ENCODE measurements at places on chromosomes 7 and 10.

GRCh38 chr7:141586878-141587277 is 35.7 kb downstream of the AGK start:
- no peak for DNase-seq

- no peak for DNase-seq
Measured at GRCh38 chr10:61830846-61831273, 70.6 kb upstream of the ARID5B start.

- no peak for DNase-seq
Measured at GRCh38 chr7:56174346-56174874, 58.2 kb upstream of the NUPR2 start.

DNA sequence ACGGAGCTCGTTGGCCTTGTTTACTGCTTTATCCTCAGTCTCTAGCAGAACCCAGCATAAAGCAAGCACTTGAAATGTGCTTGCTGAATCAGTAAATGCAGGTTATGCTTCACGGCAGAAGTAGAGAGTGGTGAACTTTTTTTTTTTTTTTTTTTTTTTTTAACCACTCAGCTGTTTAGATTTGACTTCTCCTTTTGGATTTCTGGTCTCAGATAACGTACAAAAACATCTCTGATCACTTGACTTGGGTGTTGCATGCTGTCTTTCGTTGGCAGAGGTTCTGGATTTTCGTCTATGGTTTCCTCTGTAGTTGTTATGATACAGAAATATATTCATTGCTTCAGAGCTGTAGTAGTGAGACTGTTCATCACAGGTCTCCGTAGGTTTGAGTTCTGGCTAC is 242.5 kb upstream of the HABP2 start:
- DNase-seq = no peak

DNA sequence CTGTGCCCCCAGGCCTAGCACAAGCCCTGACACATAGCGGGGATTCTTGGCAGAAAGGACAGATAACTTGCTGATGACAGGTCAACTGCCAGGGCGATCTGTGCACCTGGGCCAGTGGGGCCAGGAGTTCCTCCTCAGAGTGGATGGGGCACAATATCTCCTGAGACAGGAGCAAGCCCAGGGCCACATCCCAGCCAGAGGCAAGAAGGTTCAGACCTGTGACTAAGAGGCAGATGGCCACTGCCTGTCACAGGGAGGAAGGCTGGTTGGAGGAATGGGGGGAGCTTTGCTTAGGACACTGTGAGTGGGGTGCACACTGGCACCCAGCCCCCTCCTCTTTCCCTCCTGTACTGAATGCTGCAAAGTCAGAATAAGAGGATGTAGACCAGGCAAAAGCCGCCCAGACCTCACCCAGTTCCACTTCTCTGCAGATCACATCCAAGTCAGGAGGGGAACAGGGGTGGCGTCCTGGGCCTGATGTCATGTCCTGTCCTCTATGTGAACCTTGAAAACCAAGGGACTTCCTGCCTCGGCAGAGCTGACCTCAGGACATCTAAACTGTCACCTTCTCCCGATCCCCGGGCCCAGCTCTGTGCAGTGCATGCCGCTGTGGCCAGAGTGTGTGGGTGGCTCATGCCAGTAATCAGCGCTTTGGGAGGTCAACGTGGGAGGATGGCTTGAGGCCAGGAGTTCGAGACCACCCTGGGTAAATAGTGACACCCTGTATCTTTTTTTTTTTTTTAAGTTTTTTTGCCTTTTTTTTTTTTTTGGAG is 1.3 kb downstream of the GUSB start:
- DNase-seq = no peak

DNA sequence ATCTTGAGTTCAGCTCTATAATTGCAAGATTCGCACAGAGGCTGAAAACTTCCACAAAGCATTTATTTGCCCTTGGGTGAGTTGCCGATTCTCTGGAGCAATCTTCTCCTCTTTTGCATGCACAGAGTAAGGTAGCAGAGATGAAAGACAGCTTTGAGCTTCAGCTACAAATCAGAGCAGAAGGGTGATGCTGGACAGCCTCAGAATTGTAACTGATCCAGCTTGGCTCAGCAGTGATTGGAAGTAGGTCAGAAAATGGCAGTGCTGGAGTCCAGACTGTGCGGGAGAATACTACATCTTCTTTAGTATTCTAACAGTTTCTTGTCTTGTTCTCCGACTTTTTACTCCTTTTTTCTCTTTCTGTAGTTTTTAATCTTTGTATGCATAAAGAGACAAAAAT is 55.4 kb upstream of the CDC14C start:
- DNase-seq = no peak

DNA sequence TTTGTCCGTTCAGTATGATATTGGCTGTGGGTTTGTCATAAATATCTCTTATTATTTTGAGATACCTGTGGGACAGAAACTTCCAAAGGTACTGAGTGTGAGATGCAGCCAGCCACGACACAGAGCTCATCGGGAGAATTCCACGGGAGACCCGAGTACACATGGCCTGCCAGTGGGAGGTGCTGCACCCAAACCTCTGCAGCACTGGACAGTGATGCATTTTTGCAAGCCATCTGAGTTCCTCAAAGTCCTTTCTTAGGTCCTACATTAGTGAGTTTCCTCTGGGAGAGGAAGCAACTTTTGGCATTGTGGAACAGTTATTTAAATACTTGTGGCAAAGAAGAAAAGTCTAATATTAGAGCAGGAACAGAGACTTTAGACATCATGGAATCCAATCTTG is 77.5 kb downstream of the ARID5B start:
- no peak for DNase-seq

DNA sequence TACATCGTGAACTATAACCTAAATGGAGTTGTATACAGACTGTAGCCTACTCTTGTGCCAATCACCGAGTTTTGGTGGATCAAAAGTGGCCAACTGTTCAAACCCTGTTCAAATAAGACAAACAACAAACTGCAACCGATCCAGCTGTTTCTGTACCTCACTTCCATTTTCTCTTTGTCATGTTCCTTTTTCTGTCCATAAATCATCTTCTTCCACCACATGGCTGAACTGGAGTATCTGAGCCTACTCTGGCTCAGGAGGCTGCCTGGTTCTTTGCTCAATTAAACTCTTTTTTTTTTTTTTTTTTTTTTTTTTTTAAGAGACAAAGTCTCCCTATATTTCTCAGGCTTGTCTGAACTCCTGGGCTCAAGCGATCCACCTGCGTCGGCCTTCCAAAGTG is 59.0 kb upstream of the NPVF start:
- no peak for DNase-seq
